ENCODE measurements at places on chromosomes 5 and 9. TPM values are rescaled to one million over a fixed set of nuclear protein-coding genes. Genes with fewer than 3 reads are reported as not detected.

- no peak for DNase-seq
Measured at GRCh38 chr9:91245431-91246313, 116.0 kb downstream of the AUH start.

DNA sequence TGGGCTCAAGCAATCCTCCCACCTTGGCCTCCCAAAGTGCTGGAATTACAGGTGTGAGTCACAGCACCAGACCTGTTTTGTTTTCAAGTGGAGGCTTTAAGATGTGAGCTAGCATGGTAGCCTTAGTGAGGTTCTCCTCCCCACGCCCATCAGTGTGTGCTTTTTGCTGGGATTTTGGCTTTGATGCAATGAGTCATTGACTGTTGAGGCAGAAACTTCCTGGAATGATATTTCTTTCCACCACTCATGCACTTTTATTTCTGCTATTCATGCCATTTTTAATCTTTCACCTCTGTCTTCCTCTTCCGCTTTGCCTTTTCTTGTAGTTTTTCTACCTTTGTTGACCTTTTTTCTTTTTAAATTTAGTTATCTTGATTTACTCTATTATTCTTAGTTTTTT lies 4.2 kb upstream of the NFIL3 start:
- DNase-seq: no peak

The CFAP90 gene
- 2.8 TPM for total RNA-seq

DNA sequence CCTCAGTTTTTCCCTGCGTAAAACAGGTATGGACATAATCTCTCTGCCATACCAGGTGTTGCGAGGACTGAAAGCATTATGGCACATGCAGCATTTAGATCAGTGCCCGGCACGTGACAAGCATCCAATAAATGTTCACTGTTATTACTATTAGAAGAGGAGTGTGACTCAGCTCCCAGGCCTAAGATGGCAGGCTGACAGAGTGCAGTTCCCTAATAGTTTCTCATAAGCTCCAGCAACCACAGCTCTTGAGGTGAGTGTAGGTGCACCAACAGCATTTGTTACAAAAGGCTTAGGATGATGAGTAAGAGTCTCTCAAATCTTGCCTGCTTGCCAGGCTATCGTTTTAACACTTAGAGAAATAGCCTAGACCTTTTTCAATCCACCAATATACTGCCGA lies 28.9 kb upstream of the GLIS3 start:
- no peak for DNase-seq

DNA sequence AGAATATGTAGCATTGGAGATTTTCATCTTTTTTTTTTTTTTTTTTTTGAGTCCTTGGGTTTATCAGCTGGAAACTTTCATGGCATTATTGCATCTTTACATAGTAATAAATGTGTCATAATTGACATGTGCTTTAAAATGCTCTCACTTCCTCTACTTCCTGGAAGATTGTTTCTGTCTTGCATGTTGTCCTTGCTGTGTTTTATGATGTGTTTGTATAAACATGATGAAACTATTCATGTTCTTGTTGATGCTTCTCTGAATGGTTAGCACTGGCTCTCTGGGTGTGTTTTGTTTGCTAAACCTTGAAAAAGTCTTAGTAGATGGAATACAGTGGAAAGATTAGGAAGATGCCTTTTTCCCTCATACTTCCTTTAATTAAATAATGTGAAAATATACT lies 87.9 kb downstream of the IQGAP2 start:
- no peak for DNase-seq

GRCh38 chr9:125646217-125646616 lies 60.8 kb downstream of the MAPKAP1 start:
- DNase-seq: no peak

The PLCXD3 gene
- total RNA-seq: 1.1 TPM

The CCL19 gene
- not detected for total RNA-seq

The C5orf63 gene
- 9.1 TPM for total RNA-seq

The CCNJL gene
- total RNA-seq: 23.1 TPM

DNA sequence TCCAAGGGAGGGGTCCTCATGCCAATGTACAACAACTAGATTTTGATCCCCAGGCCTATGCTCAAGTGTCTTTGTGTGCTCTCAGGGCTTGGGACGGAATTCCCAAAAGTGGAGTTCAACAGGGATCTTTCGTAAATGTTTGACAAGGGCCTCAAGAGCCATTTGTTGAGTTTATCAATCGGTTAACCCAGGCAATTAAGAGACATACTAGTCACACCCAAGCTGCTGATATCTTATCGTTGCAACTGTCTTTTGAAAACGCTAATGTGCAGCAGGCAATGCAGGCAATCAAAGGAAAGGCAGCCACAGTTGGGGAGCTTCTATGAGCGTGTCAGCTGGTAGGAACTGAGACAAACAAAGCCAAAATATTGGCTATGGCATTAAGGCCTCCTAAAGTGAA lies 161.2 kb downstream of the CPLANE1 start:
- no peak for DNase-seq

DNA sequence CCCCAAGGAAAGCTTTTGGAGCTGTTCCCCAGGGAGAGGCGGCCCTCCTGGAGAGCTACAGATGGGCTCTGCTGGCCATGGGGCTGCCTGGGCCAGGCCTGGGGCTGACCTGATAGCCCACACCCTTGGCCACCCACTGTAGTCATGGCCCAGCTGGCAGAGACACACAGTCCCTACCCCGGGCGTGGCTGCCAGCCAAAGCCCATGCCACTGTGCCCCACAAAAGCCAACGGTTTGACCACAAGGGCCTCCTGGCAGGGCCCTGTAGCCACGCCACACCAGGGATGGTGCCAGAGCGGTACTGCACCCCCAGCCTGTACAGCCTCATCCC lies 15.2 kb downstream of the NACC2 start:
- DNase-seq: no peak

GRCh38 chr9:77800924-77801551 lies 152.9 kb upstream of the GNA14 start:
- no peak for DNase-seq

DNA sequence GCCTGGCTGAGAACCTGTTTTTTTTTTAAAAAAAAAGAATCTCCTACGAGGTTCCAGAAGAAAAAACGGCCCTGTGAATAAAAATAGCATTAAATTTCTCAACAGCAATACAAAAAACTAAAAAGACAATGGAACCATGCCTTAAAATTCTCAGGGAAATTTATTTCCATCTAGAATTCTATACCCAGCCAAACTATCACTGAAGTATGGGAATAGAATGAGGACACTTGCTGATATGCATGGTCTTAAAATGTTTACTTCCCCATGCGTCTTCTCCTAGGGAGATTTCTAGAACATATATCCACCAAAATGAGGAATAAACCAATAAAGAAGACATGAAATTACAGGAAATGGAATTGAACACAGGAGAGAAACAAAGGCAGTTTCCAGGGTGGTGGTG lies 16.5 kb upstream of the NSMF start:
- DNase-seq: no peak

- DNase-seq: no peak
Measured at GRCh38 chr5:131630208-131630962, 4.6 kb downstream of the RAPGEF6 start.

The MARCHF3 gene
- total RNA-seq: 10.3 TPM

The NUTM2F gene
- total RNA-seq: not detected

GRCh38 chr9:91199739-91200497 lies 161.8 kb downstream of the AUH start:
- DNase-seq: no peak

The SPATA31D4 gene
- total RNA-seq: not detected

DNA sequence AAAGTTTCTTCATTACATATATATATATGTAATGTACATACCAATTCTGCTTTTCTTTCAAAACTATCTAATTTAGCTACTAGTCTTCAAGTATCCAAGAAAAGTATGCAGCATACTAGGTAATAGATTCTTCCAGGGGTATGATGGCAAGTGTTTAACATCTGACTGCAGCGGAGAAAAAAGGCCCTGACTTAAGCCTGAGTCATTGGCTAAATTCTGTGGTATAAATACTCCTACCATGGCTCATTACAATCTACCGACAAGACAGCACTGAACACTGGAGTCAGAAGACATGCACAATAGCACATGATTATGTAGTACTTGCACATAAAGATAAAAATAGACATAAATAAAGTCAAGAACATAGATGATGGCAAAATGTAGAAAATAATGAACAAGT lies 439.9 kb downstream of the BRINP1 start:
- DNase-seq: no peak

GRCh38 chr9:71920456-71921189 lies 9.2 kb downstream of the C9orf85 start:
- DNase-seq: no peak

The NR4A3 gene
- 1.4 TPM for total RNA-seq

The DND1 gene
- 3.1 TPM for total RNA-seq

The PCDHGA9 gene
- 1.8 TPM for total RNA-seq

DNA sequence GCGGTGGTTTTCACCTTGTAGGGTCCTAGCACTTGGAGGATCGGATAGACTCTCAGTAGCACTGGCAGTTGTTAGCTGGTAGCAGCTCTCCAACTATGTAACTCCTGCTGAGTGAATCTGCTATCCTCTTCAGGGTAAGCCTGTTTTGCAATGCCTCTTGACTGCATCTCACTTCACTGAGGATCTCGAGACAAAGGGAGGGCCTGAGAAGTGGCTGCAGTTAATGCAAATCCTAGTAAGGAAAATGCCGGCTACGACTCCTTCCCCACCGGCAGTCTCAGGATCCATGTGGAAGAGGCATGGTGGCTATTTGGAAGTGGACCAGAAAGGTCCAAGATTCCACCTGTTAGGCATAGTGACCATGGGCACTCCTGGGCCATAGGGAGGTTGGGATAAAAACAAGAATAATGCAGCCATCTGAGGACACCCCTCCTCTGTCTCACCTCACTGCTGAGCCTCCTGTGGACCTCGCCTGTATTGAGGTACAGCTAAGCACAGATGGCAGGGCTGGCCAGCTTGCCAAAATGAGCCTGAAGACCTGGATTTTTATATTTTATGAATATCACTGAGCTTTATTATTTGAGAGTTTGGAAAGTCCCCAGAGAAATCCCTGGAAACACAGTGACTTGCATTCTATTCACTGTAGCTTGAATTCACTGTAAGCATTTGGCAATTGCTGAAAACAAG lies 146.0 kb downstream of the LIFR start:
- DNase-seq: no peak

- DNase-seq: no peak
Measured at GRCh38 chr9:1256178-1256577, 206.0 kb downstream of the DMRT2 start.

DNA sequence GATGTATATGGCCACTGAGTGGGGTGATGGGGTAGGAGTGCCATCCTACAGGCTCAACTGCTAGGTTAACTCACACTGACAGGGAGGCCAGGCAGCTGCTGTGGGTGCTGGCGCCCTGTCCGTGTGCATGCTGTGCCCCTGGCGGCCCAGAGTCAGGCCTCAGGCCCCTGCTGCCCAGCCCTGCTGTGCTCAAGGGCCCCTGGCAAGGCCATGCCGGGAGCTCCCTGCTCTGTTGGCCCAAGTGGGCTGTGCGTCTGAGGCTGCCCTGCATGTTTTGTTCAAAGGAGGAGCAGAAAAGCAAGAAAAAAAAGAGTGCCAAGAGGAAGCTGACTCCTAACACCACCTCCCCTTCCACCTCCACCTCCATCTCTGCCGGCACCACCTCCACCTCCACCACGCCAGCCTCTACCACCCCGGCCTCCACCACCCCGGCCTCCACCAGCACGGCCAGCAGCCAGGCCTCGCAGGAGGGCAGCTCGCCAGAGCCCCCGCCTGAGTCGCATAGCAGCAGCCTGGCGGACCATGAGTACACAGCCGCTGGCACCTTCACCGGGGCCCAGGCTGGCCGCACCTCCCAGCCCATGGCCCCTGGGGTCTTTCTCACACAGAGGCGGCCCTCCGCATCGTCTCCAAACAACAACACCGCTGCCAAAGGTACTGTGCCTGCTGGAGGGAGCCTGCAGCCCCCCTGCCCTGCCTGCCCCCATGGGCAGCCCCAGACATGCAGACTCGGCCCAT lies 100.1 kb downstream of the PHF2 start:
- DNase-seq: no peak

GRCh38 chr5:35195472-35195852 lies 34.8 kb downstream of the PRLR start:
- DNase-seq: no peak

- no peak for DNase-seq
Measured at GRCh38 chr5:54440456-54440893, 15.0 kb upstream of the HSPB3 start.

GRCh38 chr5:77882670-77883257 lies 106.6 kb upstream of the TBCA start:
- DNase-seq: no peak

GRCh38 chr5:108919591-108920326 lies 172.1 kb downstream of the FER start:
- no peak for DNase-seq

The CAVIN4 gene
- total RNA-seq: 14.5 TPM

DNA sequence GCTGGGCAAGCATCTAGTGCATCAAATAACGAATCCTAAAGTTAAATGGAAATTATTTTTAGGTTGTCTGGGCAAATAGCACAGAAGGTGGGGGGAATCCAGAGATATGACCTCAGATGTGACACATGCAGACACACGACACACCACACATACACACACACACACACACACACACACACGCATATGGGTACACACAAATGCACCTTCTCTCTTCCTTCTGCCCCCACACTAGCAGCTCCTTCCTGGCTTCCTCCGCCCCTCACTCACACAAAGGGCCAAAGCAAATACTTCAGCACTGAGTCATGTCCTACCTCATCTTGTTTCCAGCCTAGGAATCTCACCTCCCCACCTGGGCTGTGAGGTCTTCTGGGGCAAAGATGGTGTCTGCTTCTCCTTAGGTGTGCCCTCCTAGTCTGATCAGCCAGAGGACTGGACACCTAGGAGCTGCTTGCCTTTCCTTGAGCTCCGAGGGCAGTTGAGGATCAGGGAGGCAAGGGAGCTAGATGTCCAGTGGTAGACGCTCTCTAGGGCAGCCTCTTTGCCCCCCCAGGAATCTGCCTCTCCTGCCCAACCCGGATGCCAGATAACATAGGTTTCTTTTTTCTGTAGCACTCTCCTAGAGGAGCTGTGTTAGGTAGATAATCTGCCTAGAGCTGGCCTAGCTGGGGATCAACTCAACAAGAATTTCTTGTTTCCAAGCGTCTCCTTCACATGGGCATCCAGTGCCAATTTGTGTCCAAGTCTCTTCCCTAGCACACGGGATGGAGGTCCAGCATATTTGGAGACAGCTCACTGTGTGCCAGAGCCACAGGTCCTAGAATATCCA lies 14.3 kb upstream of the JADE2 start:
- peak; percentile 17 for DNase-seq

The PTPA gene
- 145 TPM for total RNA-seq

GRCh38 chr5:39373791-39374190 lies 9.5 kb upstream of the C9 start:
- no peak for DNase-seq
